ENCODE measurements at places on chromosomes 2 and 18.

DNA sequence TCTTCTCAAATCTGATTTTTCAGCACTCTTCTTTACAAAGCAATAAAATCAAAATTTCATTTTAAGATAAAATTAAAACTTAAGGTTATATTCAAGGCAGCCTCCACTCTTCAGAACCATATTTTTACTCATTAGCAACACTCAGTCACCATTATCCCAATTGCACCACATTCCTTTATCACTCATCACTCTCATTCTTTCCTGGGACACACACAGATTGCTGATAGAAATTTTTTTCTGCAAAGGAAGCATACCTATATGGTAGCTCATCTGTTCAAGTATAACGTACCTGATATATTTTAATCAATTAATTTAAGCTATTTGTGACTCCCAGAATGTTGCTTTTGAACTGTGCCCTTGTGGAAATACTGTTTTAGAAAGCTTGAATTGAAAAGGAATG, 1559.3 kb upstream of the ZEB2 start:
- no peak for DNase-seq

- no peak for DNase-seq
Observed at GRCh38 chr2:101717071-101717845, 19.8 kb downstream of the MAP4K4 start.

GRCh38 chr2:202375033-202375608, 1.0 kb upstream of the BMPR2 start:
- DNase-seq = peak; percentile 41

- no peak for DNase-seq
Observed at GRCh38 chr2:10554961-10555809, 107.1 kb upstream of the ODC1 start.

GRCh38 chr18:57813245-57813644, 10.1 kb upstream of the ATP8B1 start:
- peak; percentile 87 for DNase-seq

- no peak for DNase-seq
Observed at GRCh38 chr18:68150961-68151360, 563.9 kb downstream of the TMX3 start.

DNA sequence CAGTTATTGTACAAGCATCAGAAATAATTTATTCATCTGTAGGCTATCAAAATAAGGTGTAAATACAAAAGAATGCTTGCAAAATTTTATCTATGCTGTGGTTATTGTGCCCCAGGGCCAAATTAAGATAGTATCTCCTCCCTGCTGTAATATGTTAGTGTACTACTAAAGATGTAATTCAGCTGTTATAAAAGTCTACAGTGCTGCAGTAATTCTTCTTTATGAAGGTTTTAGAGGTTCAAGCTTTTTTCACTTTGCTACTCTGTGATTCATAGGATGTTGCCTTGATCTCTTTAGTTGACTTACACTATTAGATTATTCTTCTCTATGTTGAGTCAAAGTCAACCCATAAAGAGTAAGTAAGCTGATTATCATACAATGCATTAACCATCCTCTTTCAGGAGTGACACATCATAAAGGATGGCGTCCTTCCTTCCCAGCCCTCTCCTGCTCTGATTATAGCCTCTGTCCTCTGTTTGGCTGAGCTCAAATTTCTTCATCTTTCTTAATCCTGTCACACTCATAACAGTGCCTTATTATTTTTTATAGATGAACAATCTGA, 29.3 kb upstream of the DYNAP start:
- no peak for DNase-seq

GRCh38 chr2:168135121-168135520, 112.3 kb downstream of the STK39 start:
- no peak for DNase-seq

DNA sequence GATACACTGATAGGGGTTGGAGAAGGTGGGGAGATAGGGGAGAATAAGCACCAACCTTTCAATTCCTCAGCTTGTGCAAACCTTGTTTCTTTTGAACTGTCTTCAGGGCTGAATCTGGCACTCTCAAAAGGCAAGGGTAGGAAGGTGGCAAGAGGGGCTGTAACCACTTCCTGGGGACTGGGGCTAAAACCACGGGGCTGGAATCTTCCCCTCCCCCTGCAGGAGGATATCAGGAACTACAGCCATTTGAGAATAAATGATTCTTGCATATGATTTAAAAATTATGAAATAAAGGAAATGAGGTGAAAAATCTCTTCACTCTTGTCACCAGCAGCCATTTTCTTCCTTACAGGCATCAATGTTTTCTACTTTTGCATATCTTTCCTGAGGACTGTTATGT, 50.8 kb downstream of the ATOH8 start:
- DNase-seq = peak; percentile 34

DNA sequence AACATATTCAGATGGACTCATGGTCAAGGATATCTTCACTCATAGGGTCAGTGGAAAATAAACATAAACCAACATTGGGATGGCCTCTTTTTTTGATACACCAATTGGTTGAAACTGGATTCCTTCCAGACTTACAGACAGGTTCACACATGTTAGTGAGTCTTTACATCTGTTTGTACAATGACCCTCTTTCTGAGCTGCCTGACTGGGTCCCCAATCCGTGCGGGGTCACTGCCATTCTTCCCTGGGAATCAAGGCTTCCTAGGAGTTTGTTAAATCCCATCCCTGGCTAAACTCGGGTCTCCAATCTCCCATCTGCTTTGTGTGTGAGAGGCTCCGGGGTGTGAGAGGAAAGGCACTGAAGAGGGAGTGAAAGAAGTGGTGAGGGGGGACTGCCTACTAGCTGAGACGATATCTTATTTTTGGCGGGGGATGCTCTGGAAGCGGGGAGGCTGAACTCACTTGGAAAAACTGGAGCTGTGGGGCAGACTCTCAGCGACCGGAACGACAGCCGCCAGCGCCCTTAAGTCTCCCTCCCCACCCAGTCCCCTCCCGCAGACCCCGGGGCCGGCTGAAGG, 487 bp downstream of the STARD6 start:
- no peak for DNase-seq

- DNase-seq = no peak
Observed at GRCh38 chr2:129262934-129263333, 716.5 kb upstream of the RAB6C start.

DNA sequence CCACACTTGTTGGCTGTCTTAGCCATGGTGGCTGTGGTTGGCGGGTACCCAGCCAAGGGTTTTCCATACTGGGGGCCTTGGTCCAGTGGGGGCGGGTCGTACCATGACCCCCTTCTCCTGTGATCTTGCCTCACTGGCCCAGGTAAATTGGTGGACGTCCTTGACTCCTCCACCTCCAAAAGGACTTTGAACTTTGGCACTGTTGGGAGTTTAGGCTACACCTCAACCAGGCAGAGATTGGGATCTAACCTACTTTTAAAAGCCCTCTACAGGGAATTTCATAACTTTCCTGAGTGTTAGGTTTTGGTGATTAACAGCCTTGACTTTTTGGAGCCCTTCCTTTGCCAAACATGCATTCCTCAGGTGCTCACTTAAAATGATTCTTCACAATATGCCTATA, 106.7 kb downstream of the NEDD4L start:
- no peak for DNase-seq

DNA sequence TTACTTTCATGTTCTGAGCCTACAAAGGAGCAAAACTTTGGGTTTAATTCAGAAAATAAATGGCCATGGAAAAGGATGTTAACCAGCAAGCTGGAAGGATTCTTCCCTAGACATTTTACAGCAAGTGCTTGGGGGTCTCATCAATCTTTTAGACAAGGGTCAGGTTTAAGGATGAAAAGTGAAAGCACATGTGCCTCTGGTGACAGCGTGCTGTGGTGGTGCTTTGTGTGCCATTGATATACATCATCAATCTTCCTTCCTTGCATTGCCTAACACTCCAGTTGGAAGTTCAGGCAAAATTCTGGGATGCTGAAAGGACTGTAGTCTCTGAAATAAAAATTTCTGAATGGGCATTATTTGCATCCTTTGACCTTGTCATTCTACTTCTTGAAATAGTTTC, 171.2 kb downstream of the KCNE4 start:
- no peak for DNase-seq

- no peak for DNase-seq
Observed at GRCh38 chr18:9534844-9535243, 59.5 kb downstream of the RALBP1 start.

DNA sequence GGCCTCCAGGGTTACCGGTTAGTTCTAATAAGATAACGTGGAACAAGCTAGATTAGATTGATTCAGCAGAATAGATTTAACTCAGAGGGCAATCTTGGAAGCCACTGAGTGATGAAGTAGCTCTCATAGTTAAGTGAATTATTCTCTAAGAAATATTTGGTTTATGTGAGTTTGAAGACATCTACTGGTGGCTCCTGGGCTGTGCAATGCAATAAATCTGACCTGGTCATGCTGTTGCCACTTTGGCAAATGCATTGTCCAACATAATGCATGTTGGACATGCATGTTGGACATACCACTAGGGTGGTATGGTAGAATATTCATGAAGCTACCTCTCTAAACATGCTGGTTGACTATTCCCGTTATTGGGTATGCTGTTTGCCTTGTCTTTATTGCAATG, 493.7 kb upstream of the VRK2 start:
- no peak for DNase-seq

- DNase-seq = peak; percentile 34
Observed at GRCh38 chr18:55861266-55861665, 273.3 kb upstream of the TCF4 start.

DNA sequence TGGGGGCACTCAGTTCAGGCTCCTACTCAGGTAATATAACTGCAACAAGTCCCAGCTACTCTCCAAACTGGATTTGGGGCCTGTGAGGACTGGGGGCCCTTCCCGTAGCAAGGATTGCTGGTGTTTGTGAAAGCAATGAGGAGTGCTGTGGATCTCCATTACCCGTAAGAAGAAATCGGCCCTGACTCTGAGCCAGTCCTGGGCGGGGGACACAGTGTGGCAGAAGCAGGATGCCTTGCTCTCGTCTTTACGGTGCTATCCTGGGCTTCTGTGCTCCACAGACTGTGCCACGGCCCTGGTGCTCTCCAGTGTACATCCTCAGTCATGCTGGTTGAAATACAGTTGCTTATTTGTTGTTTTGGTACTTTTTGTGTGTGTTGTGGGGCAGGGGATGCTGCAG, 172.9 kb downstream of the NDUFA10 start:
- DNase-seq = no peak

DNA sequence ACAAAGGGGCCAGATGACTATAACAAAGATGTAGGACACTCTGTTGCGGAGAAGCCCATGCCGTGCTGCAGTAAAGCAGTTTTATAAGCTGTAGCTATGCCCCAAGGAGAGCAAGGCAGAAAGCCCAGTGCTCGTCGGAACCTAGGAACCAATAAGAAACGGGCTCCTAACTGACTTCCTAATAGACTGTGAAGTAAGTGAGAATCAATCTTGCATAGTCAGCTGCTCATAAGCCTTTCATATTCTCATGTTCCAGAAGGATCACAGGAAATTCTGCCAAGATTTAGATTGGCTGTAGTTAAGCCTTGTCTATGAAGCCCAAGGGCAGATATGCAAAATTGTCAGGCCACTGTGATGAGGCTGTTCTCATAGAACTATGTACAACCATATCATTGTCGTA, 98.4 kb downstream of the RTTN start:
- no peak for DNase-seq

- no peak for DNase-seq
Observed at GRCh38 chr2:83368916-83369315, 1090.2 kb downstream of the SUCLG1 start.

DNA sequence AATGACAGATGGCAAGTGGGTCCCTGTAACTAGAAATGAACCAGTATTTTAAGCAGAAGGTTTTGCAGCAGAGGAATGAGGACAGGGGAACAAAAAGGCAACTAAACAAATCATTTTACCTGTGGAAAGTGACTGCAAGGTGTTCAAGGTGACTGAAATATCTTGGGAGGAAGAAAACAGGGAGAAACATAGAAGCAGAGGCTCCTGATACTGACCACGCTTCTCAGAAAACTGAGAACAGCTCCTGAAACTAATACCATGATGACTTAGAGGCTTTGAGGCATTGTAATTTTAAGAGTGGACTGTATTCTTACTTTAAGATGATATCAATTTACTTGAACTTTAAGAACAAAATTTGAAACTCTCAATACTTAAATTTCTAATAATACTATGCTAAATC, at the start of gene DYTN:
TSS of gene DYTN (minus strand) at position 101 of the 400 bp plus-strand sequence. CDS start 117 bp downstream, outside the sequence.
- no peak for DNase-seq

DNA sequence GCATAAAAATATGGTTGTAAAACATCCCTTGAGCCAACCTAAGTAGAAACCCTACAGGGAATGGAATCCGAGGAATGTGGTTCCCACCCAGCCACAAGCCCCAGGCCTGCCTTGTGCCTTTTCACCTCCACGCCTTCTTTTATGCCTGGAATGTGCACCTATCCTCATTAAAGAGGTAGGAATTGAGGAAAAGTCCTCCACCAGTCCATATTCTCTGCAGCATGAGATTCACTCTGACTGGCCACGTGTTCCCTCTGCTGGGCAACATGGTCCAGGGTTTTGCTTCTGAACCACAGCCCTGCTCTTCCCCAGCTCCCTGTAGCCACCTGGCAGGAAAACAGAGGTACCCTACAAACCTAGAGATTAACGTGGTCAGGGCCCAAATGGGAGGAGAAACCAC, 787.9 kb upstream of the RAB6C start:
- no peak for DNase-seq

- no peak for DNase-seq
Observed at GRCh38 chr2:215358312-215358845, 46.5 kb downstream of the ATIC start.

GRCh38 chr18:69455125-69455524, 54.4 kb downstream of the DOK6 start:
- no peak for DNase-seq

GRCh38 chr2:84991404-84992160, 20.6 kb downstream of the KCMF1 start:
- DNase-seq = no peak

- no peak for DNase-seq
Observed at GRCh38 chr2:55986001-55986400, 62.4 kb upstream of the EFEMP1 start.

DNA sequence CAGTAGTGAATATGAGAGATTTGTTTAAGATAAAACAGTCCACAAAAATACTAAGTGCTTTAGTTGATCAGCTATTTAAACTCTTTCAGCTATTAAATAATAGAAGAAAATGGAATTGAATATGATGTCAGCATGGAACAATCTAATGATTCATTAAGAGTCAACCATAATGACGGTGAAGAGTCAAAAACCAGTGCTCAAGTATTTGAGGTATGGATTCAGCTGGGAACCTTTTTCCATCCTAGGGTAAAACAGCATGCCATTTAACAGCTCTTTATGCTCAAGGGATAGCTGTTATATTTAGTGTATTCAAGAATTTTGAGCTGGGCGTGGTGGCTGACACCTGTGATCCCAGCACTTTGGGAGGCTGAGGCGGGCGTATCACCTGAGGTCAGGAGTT, 29.7 kb downstream of the CARF start:
- no peak for DNase-seq

- no peak for DNase-seq
Observed at GRCh38 chr2:194700726-194701125, 956.3 kb upstream of the SLC39A10 start.

DNA sequence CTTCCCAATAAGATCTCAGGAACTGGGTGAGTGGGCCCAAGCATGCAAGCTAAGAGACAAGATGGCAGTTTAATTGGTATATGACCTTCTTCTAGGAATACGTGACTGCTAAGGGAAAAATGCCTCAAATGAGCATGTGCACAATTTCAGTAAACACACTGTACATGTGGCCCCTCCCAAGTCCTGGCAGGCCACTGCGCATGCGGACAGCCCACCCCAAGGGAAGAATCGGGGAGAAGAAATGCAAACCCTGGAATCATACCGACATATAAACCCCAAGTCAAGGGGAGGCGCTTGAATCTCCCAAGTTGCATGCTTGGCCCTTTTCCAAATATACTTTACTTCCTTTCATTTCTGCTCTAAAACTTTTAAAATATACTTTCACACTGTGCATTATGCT, 15.2 kb upstream of the CCDC93 start:
- DNase-seq = no peak

- DNase-seq = no peak
Observed at GRCh38 chr2:173401716-173402326, 47.1 kb downstream of the CDCA7 start.
